Left colon (tissue), 2 donors: ENCODE measurements at places on chromosomes 11 and 22.
A peak's percentile ranks its signal among the peaks of the same experiment; 100 is the strongest.

GRCh38 chr11:66408488-66409214 is 12.2 kb upstream of the NPAS4 start:
- peak; percentile 82 for DNase-seq

- DNase-seq: no peak
These were observed 42.6 kb upstream of the P4HA3 start for GRCh38 chr11:74354036-74354435.

DNA sequence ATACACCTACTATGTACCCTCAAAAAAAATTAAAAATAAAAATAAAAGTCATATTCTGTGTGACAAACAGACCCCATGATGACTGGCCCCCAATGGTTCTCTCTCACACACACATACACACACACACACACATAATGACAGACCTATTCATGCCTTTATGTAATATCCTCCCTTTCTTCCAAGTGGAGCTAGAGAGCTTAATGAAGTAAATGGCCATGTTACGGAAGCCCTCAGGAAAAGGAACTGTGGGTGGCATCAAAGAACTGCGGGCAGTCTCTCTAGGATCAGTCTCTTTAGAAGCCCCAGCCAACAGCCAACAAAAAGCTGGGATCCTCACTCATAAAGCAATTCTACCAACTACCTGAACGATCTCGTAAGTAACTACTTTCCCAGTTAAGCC is 125.5 kb downstream of the SIK3 start:
- no peak for DNase-seq

- DNase-seq: peak; percentile 68
These were observed 41.0 kb upstream of the APLNR start for GRCh38 chr11:57277845-57278720.

DNA sequence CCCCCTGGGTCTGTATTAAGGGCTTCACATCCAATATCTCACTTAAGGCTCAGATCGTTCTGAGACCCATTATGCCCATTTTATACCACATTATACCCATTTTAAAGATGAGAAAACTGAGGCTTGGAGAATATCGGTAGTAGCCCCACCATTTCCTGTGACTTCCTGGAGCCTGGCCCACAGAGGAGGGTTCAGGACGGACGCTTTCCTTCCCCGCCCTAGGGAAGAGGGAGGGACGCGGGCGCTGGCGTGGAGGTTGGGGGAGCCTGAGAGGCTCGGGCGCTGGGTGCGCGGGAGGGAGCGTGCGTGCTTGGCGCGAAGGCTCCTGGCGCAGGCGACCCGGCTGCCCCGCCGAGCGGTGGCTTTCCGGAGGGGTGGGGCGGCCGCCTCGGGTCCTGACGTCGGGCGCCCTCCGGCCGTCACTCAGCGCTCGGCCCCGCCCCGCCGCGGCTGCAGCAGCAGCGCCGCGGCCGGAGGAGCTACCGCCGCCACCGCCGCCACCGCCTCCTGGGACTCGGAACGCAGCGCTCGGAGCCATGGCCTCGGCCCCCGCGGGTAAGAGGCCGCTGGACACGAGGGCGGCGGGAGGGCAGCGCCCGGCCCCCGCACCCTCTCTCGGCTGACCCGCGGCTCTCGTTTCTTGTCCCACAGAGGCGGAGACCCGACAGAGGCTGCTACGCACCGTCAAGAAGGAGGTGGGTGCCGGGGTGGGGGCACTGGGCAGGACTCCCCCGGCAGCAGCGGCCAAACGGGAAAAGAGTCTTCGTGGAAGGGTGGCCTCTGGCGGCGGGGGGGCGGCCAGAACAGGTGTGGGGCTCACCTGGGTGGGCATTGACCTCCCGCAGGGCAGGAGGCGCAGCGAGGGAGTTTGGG is at the start of gene SGSM1:
SGSM1 (plus strand) TSS at position 422 of the 873 bp plus-strand sequence; CDS start at position 537, 115 bp downstream.
- DNase-seq: peak; percentile 76

- no peak for DNase-seq
These were observed 195.9 kb downstream of the SWAP70 start for GRCh38 chr11:9859554-9860305.

DNA sequence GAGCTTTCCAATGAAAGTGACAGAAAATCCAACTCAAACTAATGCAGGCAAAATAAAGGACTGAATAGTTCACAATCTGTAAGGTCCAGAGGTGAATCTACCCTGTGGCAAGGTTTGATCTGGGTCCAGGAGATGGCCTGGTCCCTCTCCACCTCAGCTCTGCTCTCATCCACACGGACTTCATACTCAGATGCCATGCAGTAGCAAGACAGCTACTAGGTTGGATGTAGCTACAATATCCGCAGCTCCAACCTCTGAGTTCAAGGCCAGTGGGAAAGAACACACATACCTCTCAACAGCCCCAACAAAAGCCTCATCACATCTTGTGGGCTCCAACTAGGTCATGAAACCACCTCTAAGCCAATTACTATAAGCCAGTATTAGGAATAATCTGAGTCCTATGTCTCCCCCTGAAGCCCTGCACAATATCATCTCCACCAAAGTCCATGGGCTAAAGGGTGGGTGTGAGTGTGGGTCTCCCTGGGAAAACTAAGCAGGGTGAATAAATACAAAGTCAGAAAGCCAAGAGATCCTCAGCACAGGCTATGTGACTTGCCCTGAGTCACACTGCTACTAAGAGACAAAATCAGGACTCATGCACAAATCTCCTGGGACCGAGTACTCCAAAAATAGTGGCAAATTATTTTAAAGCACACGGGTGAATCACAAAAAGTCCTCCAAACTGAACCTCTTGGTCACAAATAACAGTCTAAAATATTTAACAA is 78.8 kb downstream of the LARGE1 start:
- no peak for DNase-seq

DNA sequence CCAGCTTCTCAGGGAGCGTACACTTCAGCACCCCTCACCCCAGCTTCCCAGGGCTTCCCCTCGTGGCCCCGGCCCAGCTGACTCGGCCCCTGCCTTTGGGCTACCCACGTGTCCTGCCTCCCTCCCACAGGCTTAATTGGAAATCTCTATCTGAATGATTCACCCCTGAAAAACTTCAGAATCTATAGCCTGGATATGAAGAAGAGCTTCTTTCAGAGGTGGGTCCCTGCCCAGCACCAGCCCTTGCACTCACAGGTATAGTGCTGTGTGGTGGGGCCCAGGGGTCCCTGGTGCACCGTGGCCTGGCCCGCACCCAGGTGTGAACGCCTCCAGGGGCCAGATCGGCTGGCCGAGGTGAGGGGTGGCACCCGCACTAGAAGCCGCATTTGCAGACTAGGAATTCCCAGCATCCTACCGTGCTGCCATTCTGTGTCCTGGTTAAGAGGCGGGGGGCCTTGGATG is 38.4 kb downstream of the B3GAT1 start:
- DNase-seq: no peak

GRCh38 chr11:102981324-102981910 is 25.9 kb upstream of the MMP13 start:
- no peak for DNase-seq

- DNase-seq: no peak
These were observed 294.6 kb downstream of the BUD13 start for GRCh38 chr11:116478205-116478604.

- DNase-seq: no peak
These were observed 489 bp downstream of the RNF214 start for GRCh38 chr11:117232911-117233409.

GRCh38 chr22:33600595-33600994 is 319.7 kb downstream of the LARGE1 start:
- DNase-seq: no peak

GRCh38 chr11:45374130-45374529 is 88.0 kb upstream of the SYT13 start:
- no peak for DNase-seq

DNA sequence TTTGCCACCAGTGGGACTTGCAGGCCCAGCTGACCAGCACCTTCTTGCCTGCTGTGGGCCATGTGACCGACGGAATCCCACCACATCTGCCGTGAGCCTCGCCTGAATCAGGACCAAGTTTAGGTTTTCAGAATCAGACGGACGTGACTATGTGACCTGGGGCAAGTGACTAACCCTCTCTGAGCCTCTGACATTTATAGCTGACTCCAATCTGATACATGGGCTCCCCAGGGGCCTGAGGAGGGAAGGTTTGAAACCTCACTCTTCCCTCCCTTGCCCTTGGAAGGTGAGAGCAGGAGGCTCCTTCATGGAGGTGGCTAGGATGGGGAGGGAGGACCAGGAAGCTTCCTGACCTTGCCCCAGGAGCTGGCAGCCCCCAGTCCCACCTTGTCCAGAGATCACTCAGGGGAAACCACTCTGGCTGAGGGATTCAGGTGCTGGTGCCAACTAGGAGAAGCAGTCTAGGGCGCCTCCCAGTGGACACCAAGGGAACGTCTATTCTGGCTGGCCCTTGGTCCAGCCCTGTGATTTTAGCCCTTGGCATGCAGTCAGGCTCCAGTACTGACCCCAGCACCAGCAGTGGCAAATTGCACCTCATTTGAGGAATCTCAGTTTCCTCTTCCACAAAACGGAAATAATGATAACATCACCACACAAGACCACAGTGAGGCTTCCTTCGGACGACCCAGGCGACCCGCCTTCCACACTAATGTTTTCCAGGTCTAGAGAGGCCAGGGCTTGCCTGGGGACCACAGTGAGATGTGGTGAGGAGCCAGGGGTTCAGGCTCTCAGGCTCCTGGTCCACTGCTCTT is 47.2 kb upstream of the SYT7 start:
- DNase-seq: peak; percentile 72

- no peak for DNase-seq
These were observed 111.6 kb downstream of the SIK3 start for GRCh38 chr11:116986521-116987105.

DNA sequence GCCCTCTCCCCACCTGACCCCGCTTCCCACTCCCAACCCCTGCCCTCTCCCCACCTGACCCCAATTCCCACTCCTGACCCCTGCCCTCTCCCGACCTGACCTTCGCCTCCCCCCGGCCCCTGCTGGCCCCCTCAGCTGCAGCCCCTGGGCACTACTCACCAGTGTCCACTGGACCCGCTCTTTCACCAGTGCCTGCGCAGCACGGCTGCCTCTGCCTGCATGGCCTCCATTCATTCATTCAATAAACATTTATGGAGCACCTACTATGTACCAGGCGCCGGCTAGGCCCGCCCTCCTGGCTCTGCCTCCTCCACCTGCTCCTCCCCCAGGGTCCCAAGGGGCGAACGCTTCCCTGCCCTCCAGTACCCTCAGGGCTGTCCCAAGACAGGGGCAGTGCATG is 42.6 kb downstream of the ELFN2 start:
- no peak for DNase-seq

- no peak for DNase-seq
These were observed 435.0 kb upstream of the CADM1 start for GRCh38 chr11:115939104-115939730.

DNA sequence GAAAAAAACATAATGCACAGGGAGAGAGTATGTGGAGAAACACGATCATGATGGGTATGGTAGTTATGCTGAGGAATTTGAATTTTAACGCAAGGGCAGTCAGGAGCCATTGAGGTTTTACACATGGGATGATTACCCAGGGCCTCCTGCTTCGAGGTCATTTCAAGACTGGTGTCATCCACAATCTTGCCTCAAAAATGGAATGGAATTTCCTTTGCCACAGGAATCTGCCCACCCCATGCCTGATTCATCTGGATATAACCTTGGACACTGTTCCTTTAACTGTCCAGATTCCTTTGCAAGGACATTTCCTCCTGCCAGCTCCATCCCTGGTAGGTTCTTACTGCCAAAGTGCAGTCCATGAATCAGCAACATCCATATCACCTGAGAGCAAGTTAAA is 655.9 kb upstream of the TENM4 start:
- DNase-seq: no peak

DNA sequence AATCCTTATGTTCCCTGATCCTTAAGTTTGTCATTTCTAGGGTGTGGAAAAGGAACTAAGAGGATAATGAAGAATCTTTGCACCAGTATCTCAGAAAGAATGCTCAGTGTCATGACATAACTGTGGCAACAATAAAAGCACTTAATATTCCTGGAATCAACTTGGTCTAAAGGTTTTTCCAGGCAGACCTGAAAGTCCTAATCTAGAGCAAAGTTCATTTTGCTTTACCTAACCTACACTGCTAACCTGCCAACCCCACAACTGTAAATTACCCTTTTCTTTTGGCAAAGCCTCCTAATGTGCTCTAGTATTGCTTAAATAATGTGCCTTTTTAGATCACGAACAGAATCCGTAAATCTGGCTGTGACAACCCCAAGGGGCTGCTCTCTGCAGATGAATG is 82.5 kb downstream of the AMBRA1 start:
- no peak for DNase-seq

- DNase-seq: no peak
These were observed 77.2 kb downstream of the MORC2 start for GRCh38 chr22:30891443-30891755.

DNA sequence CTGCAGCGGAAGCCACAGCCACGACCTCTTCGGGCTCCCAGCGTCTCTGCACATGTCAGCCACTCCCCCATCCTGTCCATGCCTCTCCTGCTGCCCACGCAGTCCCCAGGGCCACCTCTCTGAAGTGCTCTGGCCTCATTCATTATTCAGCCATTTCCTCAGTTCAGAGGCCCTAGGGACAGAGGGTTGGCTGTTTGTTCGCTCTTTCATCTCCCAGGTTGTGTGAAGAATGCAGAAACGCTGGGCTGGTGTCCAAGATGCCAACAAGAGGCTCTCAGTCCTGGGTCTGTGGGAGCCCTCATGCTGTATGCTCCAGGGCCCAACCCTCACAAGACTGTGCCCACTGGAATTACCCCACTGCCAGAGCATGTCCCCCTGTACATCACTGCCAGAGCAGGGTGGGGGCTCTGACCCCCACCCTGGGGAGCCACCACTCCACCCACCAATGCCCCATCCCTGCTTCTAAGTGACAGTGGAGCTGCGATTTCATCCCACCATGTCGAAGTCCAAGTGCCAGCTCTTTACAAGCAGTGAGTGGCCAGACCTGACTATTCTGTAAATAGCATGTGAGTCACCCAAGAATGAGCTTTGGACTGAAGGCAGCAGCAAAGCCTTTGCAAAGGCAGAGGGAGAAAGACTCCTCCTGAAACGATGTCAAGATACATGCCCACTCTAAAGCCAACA is 209.6 kb downstream of the BUD13 start:
- no peak for DNase-seq

GRCh38 chr11:12831471-12832202 is 157.4 kb downstream of the TEAD1 start:
- no peak for DNase-seq

GRCh38 chr22:22030493-22031182 is 48.1 kb upstream of the TOP3B start:
- DNase-seq: peak; percentile 17

DNA sequence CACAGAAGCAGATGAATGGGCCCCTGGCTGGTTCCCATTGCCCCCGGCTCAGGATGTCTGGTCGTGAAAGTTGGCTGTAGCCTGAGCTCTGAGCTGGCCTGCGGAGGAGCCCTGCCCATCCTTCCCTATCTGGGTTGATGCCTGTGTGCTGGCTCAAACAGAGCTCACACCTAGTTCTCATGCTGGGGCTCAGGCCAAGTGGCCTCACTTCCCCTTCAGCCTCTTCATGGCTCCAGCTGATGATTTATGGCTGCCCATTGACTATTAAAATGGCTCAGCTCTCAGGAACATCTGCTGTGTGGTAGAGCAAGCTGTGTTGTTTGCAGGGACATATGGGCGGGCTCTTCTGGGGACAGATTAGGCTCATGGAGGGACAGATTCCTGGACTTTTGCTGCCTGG is 64.7 kb downstream of the ADAMTS15 start:
- DNase-seq: peak; percentile 56

GRCh38 chr22:26576026-26576680 is 13.8 kb downstream of the TPST2 start:
- no peak for DNase-seq
